ENCODE measurements at places on chromosomes 16 and 17. TPM values are rescaled to one million over a fixed set of nuclear protein-coding genes. Genes with fewer than 3 reads are reported as not detected.

Gene KCNG4
- not detected for total RNA-seq

Gene TMEM114
- not detected for total RNA-seq

Gene HOXB1
- not detected for total RNA-seq

Gene ABCC3
- total RNA-seq = 4.1 TPM

Gene PRSS22
- total RNA-seq = not detected

Gene RAB37
- 0.53 TPM for total RNA-seq

Gene PPM1E
- 0.18 TPM for total RNA-seq

Gene NUPR1
- 28.7 TPM for total RNA-seq

Gene KRT40
- not detected for total RNA-seq

Gene MAPK7
- total RNA-seq = 41.5 TPM

Gene OVCA2
- 72.0 TPM for total RNA-seq

Gene CHRNE
- 0.86 TPM for total RNA-seq

Gene CES3
- not detected for total RNA-seq

Gene KRTAP2-1
- total RNA-seq = not detected

Gene B4GALNT2
- not detected for total RNA-seq

Gene KRT39
- not detected for total RNA-seq

Gene PRR35
- not detected for total RNA-seq

Gene ZNF423
- total RNA-seq = 0.18 TPM

Gene GOT2
- 97.1 TPM for total RNA-seq

Gene GGT6
- not detected for total RNA-seq

Gene PPY
- total RNA-seq = not detected

Gene LRRC75A
- 1.8 TPM for total RNA-seq
